Activated CD4-positive, alpha-beta memory T cell treated with anti-CD3 and anti-CD28 coated beads for 36 hours (primary cell): ENCODE measurements at places on chromosomes 2 and 18.

DNA sequence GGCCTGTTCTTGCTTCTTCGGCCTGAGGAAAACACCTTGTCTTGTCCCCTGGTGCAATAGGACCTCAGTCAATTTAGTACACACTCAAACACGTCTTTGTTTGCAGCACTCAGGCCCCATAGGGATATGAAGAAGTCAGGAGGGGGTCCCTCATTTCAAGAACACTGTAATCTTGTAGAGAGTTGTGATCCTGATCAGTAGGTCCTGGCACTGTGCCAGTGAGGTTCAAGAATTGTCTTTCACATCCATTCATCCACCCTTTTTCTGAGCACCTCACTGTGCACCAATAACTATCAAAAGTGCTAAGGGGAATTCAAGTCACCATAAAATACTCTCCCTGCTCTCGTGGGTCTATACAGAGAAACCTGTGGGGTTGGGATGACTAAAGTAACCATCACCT, 131.4 kb upstream of the LHCGR start:
- no peak for DNase-seq

GRCh38 chr2:70941701-70942100, 6.0 kb downstream of the ATP6V1B1 start:
- no peak for DNase-seq

GRCh38 chr2:154551649-154552048, 146.8 kb upstream of the KCNJ3 start:
- DNase-seq: no peak

- no peak for DNase-seq
Measured at GRCh38 chr2:237257471-237257951, 156.5 kb downstream of the COL6A3 start.

- DNase-seq: no peak
Measured at GRCh38 chr2:146576339-146577111, 1268.3 kb upstream of the ACVR2A start.

DNA sequence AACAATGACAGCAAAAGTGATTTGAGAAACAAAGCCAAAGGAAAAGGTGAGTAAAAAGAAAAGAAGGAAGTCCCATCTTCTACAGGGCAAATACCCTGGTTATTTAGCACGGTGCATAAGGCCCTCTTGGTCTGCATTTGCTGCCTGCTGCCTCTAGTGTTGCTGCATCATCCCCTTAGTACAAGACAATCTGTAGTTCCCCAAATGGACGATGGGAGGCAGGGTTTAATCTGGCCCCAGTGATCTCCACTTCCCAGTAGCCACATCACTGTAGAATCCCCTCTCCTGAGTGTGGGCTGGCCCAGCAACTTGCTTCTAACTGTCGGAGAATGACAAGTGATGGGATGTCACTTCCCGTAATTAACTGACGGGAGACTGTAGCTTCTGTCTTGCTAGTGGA, 85.1 kb downstream of the CTAGE1 start:
- DNase-seq: no peak

DNA sequence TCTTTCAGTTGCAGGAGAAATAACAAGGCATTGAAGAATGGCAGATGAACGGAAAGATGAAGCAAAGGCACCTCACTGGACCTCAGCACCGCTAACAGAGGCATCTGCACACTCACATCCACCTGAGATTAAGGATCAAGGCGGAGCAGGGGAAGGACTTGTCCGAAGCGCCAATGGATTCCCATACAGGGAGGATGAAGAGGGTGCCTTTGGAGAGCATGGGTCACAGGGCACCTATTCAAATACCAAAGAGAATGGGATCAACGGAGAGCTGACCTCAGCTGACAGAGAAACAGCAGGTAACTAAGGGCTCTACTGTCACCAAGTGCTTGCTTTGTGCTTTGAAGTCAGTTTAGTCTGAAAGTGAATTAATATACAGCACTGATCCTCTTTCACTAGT, 118.5 kb upstream of the UNC80 start:
- DNase-seq: no peak

GRCh38 chr18:68840554-68841263, 42.8 kb downstream of the CCDC102B start:
- DNase-seq: no peak
